ENCODE measurements at places on chromosomes 1 and 21.

DNA sequence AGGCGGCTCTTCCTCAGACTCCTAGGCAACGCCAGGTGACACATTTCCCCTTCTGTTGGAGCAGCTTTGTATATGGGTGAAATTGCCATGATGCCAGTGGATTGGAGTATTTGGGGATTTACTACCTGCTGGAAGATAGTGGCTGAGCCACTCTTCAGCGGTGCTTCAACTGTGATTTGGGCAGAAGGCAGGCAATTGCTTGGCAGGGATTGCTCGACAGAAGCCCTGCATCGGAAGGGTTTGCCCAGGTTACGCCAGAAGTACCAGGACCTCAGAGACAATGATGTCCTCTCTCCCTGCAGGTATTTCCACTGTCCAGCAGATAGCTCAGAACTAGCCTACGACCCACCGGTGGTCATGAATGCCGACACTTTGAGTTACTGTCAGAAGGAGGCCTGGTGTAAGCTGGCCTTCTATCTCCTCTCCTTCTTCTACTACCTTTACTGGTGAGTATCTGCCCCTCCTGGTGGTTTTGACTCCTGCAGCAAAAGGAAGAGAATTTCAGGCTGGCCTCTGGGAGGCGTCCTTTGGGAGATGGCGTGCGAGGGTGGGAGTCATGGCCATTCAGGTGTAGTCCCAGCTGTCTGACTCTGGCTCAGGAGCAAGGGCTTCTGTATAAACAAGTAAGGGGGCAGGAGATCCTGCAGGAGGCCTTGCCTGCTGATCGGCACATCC, 118.3 kb downstream of the CNIH3 start:
- DNase-seq: peak; percentile 21

DNA sequence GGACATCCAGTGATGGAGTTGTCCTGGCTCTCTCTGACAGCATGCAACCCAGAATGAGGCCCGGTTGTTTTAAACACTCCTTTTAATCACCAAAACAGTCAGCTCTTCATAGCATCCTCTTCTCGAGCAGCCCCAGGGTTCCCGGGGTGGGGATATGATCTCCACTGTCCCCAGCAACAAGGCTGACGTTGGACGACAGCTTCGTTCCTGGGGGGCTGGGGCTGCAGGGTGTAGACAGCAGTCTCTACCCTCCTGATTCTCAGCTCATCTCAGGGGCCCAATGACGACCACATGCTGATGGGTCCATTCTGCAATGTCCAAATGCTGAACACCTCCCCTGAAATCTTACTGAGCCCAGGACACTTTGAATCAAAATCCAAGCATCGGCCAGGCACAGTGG, 27.0 kb downstream of the TRIM11 start:
- DNase-seq: no peak

GRCh38 chr1:160196143-160196542, 5.8 kb downstream of the CASQ1 start:
- DNase-seq: no peak

- DNase-seq: no peak
Measured at GRCh38 chr1:192626366-192627179, 9.4 kb upstream of the RGS13 start.

GRCh38 chr1:221795380-221795779, 53.5 kb upstream of the DUSP10 start:
- no peak for DNase-seq

GRCh38 chr1:26852701-26853100, 10.2 kb upstream of the SFN start:
- no peak for DNase-seq

DNA sequence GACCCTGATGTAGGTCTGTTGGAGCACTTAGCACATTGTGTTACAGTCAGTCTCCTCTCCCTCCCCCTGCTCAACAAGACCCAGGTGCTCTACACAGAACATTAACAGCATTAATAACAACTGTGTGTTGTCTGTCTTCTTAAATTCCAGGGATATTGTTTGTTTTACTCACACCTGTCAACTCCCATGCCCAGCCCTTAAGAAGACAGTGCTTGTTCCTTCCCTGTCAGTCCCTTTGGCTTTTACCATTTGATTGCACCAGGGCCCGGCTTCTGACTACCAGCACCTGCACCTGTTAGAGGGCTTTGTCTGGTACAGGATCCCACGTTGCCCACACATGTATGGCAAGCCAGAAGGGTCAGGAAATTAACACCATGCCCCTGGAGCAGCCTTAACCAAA, 11.7 kb downstream of the RIMKLA start:
- DNase-seq: no peak

DNA sequence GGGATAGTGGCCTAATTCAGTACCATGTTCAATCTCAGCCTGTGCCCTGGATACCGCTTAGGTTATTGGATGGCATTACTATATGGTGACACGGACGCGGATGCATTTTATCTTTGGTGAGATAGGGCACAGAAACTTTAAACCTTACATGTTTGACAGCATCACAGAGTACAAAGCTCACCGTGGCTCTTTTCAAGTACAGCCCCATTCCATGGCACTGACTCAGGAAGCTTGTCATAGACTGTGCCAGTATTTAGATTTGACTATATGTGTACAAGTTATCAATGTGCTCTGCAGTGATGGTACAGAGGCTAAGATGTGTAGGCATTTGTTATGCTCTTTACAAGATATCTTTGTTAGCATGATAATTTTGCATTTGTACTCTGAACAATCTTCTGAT, 169.0 kb downstream of the RYR2 start:
- DNase-seq: no peak

- DNase-seq: no peak
Measured at GRCh38 chr21:34199121-34199910, 125.9 kb downstream of the MRPS6 start.

- no peak for DNase-seq
Measured at GRCh38 chr1:188700116-188700515, 1777.5 kb downstream of the BRINP3 start.

- DNase-seq: no peak
Measured at GRCh38 chr21:42290505-42290904, 24.7 kb downstream of the TFF3 start.

DNA sequence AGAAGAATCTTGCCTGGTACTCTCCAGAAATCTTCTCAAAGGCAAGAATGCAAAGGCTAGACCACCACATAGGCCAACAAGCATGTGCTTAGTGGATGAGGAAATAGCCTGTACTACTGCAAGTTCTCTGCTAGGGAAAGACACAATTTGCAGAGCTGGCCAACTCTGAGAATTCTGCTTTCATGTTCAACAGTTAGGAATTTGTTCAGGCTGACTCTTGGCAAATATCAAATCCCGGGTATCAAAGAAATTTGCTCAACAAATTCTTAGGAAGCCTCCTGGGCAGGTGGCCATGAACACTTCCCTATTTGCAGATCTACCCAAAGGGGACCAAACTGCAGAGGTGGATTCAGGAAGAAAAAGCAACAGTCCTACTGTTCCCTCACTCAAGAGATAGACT, 15.0 kb upstream of the H3-3A start:
- no peak for DNase-seq

DNA sequence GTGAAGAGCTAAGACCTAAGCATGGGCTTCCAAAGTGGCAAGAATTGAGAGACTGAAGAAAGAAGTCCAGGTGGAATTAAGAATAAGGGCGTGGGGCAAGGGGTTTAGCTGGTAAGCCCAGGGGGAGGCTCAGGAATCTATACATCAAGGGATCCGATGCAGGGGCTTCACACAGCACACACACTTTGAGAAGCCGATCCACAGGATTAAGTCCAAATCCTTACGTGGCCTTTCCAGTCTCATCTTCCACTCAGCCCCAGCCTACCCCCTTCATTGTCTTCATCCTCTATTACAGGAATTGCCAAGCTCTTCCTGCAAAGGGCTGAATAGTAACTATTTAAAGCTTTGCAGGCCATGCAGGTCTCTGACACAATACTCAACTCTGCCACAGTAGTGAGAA, 101.3 kb downstream of the TGFBR3 start:
- DNase-seq: no peak

Measured in A549 (cell line).